ENCODE measurements at places on chromosomes 7 and 10.

GRCh38 chr7:47488201-47488968, 93.5 kb downstream of the TNS3 start:
- no peak for DNase-seq

DNA sequence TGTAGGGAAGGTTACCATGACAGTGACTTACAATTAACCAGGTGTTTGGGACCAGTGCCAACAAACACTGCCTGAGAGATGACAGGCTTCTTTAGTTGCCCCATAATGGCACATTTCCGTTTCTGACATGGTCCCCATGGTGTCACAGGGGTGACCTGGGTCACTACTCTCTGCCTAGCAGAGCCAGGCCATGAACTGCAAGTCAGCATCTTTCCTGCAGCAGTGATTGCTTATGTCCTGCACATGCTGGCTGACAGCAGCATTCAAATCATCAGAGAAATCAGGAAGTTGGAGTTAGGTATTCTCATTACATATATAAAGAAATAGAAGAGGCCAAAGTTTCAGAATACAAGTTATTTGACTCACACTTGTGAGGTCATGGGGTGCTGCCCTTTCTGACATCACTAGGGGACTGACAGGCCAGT, 47.1 kb upstream of the ZNRF2 start:
- peak; percentile 85 for DNase-seq

- peak; percentile 43 for DNase-seq
Measured at GRCh38 chr7:140923358-140924006, 1.2 kb downstream of the BRAF start.

GRCh38 chr7:38451840-38452239, 178.4 kb upstream of the TARP start:
- peak; percentile 32 for DNase-seq

DNA sequence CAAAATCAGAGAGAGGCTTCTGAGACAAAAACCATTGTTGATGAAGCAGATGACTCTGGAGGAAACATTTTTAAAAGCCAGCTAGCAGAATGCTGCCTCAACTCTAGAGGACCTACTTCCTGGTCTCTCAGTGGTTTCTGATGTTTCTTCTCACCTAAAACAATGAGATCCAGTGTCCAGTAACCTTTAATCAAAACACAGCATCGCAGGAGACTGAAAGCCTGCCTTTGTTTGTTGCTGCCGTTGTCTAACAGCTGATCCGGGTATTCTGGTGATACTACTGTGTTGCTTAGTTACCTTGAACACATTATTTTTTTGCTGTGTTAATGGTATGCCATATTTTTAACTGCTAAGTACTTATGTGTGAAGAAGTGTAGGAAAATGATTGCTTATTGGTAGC, 70.9 kb downstream of the WIPF3 start:
- peak; percentile 32 for DNase-seq

- no peak for DNase-seq
Measured at GRCh38 chr10:9052767-9053166, 998.3 kb downstream of the GATA3 start.

DNA sequence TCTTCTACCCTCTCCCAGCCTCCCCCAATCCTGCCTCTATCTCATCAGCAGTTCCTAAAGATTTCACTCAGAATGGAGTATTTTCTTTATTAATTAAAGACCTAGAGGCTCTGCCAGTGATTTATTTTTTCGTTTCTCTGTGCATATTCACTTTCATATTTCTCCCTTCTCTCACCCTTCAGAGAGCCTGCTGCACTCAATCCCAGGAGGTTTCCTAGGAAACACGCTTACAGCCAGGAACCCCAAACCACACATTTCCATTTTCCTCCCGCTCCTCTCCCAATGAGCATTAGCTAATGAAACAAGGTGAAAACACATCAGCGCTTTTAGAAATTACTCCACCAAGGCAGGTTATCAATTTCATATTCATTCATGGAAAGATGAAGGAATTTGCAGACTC, 180.2 kb downstream of the FRMD4A start:
- no peak for DNase-seq

DNA sequence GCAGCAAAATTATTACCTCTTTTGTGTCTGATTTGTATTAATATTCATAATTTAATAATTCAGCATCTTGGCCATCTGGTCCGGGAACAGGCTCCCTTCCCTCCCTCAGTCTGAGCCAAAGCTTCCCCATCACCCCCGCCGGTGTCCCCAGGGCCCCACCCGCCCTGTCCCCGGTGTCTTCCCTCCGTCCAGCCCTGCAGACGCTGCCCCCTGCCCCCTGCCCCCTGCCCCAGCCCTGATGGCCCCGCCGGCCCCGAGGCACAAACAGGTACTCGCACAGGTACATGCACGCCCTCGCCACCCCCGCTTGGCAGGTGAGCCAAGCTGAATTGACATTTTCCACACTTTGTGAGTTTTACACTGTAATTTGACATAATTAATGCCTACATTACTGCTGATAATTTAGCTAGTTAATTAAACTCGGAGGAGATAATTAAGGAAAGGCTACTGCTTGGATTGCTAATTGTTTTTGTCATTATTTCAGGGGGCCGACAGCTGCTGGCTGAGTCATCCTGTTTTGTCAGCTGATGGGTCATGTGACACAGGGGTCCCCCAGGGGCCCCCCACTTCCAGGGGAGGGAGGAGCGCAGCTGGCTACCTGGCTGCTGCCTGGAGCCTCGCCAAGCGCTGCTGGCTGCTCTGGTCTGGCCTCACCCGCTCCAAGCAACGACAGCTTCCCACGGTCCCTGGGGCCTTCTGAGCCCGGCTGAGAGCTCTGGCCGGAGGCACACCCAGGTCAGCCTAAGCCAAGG, 36.6 kb downstream of the MICALL2 start:
- DNase-seq = peak; percentile 84

DNA sequence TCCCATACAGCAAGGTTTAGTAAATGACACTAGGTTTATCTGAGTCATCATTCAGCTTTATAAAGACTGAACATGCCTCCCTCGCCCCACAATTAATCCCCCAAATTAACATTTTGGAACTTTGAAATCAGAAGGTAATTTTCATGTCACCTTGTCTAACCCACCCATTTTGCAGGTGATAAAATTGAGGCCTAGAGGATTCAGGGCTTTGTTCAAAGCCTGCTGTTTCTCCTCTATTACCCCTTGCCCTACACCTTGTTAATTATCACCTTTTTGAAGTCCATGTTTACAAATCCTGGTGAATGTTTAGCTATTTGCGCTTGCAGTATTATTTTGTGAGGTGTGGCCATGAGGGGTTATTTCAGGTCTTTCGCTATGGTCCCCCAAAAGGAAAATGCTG, 120.5 kb downstream of the RTKN2 start:
- DNase-seq = no peak

DNA sequence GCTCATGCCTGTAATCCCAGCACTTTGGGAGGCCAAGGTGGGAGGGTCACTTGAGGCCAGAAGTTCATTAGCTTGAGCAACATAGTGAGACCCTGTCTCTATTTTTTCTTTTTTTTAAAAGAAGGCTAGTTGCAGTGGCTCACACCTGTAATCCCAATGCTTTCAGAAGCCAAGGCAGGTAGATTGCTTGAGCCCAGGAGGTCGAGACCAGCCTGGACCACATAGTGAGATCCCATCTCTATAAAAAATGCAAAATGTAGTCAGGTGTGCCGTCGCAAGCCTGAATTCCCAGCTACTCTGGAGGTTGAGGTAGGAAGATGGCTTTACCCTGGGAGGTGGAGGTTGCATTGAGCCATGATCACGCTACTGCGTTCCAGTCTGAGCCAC, 7.5 kb downstream of the NYAP1 start:
- DNase-seq = no peak

DNA sequence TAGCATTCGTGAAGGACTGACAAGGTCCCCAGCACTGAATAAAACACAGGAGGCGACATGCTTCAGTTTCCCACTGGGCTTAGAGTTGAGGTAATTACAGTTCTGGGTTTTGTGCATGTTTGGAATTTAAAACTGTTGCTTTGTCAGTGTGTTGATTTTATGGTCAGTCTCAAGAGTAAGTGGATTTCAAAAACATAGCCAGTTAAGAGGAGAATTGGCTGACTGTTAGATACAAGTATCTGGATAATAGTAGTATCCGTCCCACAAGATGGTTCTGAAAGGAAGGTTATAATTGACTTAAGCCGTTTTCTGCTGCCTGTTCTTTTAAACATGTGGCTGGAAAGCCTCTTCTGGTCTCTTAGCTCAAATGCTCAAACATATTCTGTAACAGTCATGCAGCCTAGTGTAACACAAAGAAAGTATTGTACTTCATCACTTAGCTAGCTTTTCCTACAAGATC, 170.9 kb downstream of the POLR1F start:
- DNase-seq = no peak

Data from NCI-H748 treated with DMSO at 0.1 percent for 48 hours (cell line).